Prostate gland (tissue), 2 donors: ENCODE measurements at places on chromosomes 1 and 21. TPM values are rescaled to one million over a fixed set of nuclear protein-coding genes. Genes with fewer than 3 reads are reported as not detected.
A peak's percentile ranks its signal among the peaks of the same experiment; 100 is the strongest.

- no peaks in the 10 kb centered on the region for H3K36me3 ChIP-seq
- DNase-seq, result peak; percentile 79
- no peaks in the 10 kb centered on the region for H3K4me1 ChIP-seq
- no peak overlapping the region for H3K4me3 ChIP-seq
- peak overlapping the region; percentile 69 for H3K27ac ChIP-seq
These were observed 175.7 kb downstream of the PSMG1 start for GRCh38 chr21:39007532-39007931.

DNA sequence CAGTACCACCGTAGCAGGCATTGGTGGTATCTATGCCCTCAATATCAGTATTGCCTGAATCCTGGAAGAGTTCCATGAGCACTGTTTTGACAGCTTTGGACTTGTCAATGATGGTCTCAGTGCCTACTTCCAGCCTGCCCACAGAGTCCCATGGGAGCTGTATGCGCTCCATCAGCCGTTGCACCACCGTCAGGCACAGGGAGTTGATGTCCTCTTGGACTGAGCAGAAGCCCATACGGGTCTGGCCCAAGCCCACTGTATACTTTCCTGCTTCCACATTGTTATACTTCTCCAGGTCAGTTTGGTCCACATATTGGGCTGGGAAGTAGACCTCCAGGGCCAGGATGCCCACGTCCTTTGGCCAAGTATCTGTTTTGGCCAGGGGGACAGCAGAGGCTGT lies 4.5 kb downstream of the HMGCS2 start:
- DNase-seq, result no peak
- no peaks in the 10 kb centered on the region for H3K4me1 ChIP-seq
- no peak overlapping the region for H3K4me3 ChIP-seq
- no peaks in the 10 kb centered on the region for H3K27me3 ChIP-seq
- peak overlapping the region; percentile 1 for H3K27ac ChIP-seq

- no peaks in the 10 kb centered on the region for H3K36me3 ChIP-seq
- H3K4me3 ChIP-seq, result no peak overlapping the region
- no peaks in the 10 kb centered on the region for H3K27me3 ChIP-seq
These were observed 67.3 kb downstream of the NOS1AP start for GRCh38 chr1:162136760-162137159.

DNA sequence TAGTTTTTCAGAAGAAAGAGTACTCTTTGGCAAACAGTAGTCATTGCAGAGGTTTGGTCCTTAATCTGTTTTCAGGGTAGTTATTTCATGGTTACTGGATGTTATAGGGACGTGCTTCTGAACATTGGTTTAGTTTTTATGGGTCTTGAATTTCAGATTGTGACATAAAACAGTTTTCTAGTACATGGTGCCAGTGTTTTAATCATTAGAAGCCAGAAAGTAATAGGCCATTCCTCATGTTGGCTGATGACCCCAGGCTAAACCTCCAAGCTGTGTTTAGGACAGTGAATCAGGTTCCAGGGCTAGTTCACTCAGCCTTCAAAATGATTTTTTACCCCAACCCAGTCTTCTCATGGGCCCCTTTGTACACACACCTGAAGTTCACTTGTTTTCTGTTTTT lies 73.3 kb downstream of the OLFML2B start:
- H3K27me3 ChIP-seq, result no peaks in the 10 kb centered on the region
- no peaks in the 10 kb centered on the region for H3K4me1 ChIP-seq
- H3K4me3 ChIP-seq, result no peak overlapping the region
- H3K27ac ChIP-seq, result no peak overlapping the region
- DNase-seq, result no peak
- H3K36me3 ChIP-seq, result no peaks in the 10 kb centered on the region

Gene RAB4A
- total RNA-seq, result 53.6 TPM

Gene CA6
- not detected for total RNA-seq
